ENCODE measurements at places on chromosomes 13 and 19.

GRCh38 chr19:58010507-58010906, 7.9 kb upstream of the ZNF606 start:
- no peak for DNase-seq

DNA sequence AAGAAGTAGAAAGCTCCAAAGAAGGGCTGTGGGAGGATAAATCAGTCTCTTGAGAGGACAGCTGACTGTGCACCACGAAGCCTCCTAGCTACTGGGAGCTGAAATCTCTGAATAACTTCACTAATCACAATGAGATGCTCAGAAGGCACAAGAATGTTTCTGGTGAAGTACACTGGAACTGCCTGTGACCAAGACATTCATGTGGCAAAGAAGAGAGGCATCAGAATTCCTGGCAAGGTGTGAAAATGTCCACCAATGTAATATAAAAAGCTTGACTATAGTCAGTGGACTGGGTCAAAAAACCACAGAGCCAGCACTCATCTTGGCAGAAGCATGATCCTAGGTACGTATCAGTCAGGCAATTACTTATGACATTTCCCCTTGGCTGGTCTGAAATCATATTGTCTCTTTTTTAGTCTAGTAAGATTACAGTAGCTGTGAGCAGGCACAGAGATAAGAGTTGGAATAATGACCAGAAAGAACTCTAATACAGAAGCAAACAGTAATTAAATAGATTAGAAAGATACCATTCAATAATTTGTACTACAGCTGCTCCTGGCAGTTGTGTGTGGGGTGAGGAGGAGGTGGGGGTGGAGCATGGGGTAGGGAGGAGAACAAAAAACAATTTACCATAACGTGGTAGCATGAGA, 434.7 kb downstream of the DIAPH3 start:
- no peak for DNase-seq

- DNase-seq = no peak
These were observed 9.1 kb downstream of the ZNF610 start for GRCh38 chr19:52345162-52345561.

DNA sequence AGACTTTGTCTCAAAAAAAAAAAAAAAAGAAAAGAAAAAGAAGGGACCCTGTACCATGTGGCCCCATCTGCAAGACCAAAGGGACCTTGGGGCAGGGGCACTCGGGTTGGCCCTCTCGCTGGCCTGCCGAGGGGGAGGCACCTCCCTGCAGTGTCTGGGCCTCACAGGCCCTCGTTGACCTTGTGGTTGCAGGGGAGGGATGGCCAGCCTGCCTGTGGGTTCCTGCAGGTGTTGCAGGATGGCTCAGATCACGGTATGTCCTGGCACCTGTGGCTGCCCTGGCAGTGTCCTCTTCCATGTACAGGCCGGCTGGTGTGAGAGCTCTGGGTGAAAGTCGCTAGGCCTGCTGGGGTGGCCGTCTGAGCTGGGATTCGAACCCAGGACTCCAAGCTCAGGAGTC, 4.7 kb upstream of the PGLS start:
- DNase-seq = no peak
